Stimulated activated CD4-positive, alpha-beta T cell treated with anti-CD3 and anti-CD28 coated beads, Interleukin-2, amount 100 ng/mL, for 24 hours (primary cell): ENCODE measurements at places on chromosomes 7 and 10.

- DNase-seq, result no peak
Observed at GRCh38 chr7:151399906-151400305, 9.9 kb downstream of the WDR86 start.

DNA sequence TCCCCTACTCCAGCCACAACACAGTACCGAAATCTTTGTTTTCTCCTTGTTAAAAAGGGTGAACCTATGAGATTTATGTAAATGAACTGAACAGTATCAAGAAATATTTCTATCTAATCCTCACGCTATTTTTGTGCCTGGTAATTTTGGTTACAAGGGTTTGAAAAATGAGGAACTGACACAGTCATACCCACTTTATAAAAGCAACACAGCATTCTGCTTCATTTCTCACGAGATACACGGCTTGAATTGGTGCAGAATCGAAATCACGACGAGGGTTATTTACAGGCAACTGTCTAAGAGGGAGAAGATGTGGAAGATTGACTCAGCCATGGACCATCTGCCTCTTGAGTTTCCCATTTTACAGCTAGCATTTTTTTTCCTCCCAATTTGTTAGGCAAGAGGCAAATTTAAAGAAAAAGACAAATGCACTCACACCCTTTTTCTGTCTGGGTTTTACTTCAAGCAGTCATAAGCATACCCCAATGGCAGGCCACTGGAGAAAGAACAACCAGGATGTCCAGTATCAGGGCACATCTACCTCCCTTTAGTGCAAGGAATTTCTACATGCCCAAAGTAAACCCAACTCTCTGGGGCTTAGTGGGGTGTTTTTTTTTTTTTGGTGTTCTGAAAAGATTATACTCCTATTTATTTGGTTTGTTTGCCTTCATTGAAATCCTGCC lies 108.1 kb downstream of the ITGB8 start:
- no peak for DNase-seq

DNA sequence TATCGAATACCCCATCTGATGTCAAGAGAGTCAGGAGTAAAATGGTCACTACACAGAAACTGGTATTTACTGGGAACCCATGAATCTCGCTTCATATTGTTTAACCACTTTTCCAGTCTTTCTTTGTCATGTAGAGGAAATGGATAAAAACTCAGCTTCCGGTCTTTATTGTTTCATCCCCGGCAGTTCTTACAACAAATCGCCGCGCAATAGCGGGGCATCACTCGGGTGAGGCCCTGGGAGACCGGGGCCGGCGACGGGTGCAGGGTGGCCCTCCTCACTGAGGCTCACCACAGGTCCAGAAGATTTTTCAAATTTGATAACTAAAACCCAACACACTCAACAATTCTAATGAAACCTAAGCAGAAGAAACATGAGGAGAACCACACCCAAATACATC lies 35.6 kb upstream of the PTPRN2 start:
- DNase-seq, result no peak

DNA sequence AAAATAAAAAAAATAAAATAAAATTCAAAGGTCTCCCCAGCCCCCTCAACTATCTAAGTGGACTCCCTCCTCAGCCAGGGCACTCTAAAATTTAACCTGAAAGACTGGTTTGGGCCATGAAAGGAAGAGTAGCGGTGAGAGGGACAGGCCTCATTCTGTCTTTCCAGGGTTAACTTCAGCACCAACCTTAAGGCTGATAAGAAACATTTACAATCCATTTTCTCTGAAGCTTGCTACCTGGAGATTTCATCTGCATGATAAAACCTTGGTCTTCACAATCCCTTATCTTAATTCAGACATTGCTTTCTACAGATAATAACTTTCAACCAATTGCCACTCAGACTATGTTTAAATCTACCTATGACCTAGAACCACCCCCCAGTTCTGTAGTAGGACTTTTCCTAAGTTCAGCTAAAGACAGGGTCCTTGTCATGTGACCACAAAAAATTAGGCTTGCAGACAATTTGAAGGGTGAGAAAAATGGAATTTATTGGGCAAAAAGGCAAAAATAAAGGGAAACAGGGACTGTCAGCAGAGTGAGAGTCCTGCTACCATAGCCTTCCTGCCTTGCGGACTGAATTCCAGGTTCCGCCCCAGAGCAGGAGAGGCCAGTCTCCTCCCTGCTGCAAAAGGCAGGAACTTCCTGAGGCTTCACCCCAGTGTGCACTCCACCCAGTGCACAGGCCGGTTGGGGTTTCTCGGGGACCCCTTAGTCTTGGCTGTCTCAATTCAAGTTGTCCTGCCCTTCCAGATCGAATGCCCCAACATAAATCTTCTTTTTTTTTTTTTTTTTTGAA lies 26.0 kb downstream of the AGK start:
- DNase-seq, result no peak

GRCh38 chr10:89904755-89905154 lies 203.4 kb downstream of the KIF20B start:
- no peak for DNase-seq

DNA sequence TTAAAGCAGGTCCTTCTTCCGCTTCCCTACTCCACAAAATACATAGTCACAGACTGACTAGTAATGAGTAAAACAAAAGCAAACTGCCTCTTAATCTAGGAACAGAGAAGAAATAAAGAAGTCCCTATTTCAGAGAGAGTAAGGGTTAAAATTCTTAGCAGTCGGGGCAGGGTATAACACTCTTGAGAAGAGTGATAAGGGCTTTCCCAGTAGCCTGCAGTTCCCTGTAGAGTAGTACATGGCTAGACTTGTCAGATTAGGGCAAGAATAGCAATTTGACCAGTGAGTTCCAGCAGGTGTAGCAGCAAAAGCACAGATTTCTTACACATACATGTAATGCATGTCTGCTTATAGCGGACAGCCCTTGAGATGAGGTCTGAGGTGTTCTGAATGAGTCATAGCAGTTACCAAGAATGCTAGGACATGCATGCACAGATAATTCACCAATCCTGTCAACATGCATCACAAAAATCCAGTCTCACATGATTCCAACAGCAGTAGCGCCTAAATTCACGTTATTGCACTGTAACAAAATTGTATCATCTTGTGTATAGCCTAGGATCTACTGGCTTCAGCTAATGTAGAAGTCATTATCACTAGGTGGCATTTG lies 40.7 kb downstream of the BTRC start:
- no peak for DNase-seq

DNA sequence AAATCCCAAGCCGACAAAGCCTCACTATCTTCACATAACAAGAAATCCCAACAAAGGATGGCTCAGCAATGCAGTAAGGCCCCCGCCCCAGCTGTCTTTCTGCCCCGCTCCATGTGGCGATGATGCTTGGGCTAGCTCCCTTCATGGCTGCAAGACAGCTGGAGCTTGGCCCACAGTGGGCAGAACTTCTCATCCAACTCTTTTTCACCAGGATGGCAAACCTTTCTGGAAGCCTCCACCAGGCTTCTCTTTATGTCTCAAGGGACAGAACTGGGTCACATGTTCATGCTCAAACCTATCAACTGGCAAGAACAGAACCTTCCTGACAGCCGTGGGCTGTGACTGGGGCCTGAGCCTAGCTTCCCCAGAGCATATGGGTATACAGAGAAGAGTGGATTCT lies 260.5 kb upstream of the MKLN1 start:
- no peak for DNase-seq

DNA sequence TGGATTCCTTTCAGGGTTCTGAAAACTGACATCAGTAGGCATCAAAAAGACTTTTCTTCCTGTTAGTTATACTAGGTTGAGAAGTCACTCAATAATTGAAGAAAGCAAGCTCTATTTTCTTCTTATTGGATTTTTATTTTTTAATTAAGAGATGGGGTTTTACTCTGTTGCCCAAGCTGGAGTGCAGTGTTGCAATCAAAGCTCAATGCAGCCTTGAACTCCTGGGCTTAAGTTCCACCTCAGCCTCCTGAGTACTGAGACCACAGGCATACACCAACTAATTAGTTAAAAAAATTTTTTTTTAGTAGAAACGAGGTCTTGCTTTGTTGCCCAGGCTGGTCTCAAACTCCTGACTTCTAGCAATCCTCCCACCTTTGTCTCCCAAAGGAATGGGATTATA lies 28.0 kb downstream of the PIP4K2A start:
- no peak for DNase-seq

- no peak for DNase-seq
Observed at GRCh38 chr10:126729314-126729870, 58.9 kb upstream of the C10orf90 start.

DNA sequence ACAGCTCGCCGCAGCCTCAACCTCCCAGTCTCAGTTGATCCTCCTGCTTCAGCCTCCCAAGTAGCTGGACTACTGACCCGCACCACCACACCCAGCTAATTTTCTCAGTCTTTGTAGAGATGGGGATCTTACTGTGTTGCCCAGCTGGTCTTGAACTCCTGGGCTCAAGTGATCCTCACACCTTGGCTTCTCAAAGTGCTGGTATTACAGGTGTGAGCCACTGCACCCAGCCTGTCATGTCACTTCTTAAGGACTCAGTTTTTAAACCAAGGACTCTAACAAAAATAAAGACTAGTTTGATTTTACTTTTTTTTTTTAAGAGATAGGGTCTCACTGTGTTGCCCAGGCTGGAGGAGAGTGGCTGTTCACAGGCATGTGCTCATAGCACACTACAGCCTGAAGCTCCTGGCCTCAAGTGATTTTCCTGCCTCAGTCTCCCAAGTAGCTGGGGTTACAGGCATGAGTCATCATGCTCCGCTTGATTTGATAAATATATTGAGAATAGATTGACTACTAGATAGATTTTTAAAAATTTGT lies 16.5 kb upstream of the PPP3CB start:
- no peak for DNase-seq

DNA sequence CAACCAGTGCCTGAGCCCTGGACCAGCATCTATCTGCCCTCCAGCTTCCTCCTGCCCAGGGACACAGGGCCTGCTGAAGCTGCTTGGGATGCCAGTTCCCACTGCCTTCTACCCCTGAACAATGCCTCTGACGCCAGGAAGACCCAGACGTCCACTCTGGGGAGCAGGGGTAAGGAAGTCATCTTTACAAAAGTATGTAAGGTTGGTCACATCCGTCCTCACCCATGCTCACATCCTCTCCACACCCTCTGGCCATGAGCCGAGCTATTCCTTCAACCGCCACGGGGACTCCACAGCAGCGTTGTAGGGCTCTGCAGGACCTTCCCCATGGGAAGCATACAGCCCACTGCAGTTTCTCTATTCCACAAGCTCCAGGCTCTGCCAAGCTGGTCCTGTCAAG lies 58.5 kb downstream of the CLRN3 start:
- no peak for DNase-seq

GRCh38 chr7:16794986-16795385 lies 9.8 kb downstream of the AGR2 start:
- DNase-seq, result no peak

GRCh38 chr10:119399466-119399865 lies 143.1 kb downstream of the RGS10 start:
- DNase-seq, result no peak

- no peak for DNase-seq
Observed at GRCh38 chr7:157601530-157601929, 264.7 kb downstream of the DNAJB6 start.

GRCh38 chr7:27271384-27271783 lies 28.8 kb downstream of the EVX1 start:
- no peak for DNase-seq
